ENCODE measurements at places on chromosomes 7 and 10.

GRCh38 chr7:117068511-117069145 is 115.3 kb downstream of the ST7 start:
- no peak for DNase-seq

DNA sequence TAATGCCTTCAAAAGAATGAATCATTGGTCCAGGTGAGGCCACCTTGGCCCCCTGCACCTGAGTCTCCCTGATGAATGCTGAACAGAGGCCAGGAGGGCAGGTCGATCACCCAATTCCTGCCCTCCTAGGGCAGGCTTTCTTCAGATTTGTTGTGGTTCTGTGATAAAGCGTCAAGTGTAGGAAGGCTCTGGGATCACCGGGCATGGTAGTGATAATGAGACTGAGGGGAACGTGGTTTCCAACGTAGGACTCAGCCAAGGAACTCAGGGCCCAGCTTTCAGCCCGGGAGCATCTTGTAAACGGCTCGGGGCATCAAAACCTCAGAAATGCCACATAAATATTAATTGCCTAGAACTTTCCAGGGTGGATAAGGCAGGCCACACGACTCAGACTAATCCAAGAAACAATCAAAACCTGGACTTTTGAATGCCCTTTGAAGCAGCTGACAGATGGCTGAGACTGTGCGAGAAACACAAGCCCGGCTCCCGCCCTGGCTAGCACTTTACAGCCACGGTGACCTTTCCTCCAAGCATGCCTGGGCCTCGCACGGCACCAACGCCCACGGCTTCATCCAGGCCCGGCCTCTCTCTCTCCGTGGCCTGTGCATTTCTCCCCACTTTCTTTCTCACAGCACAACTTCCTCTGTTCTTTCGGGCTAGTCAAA is 239.3 kb upstream of the GRB10 start:
- DNase-seq: no peak

DNA sequence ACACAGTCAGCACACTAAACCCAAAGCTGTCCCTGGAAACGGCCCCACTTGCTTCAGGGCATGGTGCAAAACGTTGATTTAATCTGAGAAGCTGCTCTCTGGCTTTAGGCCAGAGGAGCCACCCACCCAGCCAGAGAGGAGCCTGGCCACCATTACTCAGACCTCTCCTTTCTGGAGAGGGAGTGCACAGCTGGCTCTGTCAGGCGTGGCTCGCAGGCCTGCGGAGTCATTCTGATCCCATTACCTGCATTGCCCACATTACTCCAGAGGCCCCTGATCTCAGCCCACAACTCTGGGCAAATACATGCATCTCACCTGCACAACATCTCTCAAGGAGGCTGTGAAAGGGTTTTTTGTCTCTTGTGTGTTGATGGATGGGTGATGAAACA is 370.0 kb upstream of the IGFBP3 start:
- no peak for DNase-seq

DNA sequence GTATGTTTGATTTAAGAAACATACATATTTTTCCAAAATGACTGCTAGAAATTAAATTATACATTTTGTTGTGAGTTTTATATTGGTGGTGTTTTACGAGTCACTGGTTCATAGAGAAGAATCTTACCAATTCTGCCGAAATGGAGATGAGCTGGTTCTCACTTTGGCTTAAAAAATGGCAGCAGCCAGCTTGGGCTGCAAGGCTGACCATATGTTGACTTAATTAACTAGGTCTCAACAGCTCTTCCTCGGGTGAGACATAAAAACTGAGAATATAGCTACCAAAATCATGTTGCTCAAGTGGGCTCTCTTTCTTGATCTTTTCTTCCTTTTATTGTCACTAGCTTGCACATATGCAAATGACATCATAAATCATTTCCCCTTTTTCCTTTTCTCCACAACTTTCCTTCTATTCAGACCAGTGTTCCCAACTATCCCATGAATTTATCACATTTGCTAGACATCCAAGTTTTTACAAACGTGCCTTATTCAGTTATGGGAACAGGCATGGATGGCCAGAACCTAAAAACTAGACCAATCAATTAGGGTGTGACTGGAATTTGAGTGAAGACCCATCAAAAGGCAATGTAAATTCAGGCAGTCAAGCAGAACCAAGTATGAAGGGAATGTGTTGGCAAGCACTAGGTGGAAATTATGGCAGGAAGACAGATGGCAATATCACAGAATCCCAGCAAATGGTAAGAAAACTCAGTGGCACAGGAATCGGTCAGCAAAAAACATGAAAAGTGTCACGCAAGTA is 6.4 kb upstream of the TSPAN12 start:
- DNase-seq: no peak

DNA sequence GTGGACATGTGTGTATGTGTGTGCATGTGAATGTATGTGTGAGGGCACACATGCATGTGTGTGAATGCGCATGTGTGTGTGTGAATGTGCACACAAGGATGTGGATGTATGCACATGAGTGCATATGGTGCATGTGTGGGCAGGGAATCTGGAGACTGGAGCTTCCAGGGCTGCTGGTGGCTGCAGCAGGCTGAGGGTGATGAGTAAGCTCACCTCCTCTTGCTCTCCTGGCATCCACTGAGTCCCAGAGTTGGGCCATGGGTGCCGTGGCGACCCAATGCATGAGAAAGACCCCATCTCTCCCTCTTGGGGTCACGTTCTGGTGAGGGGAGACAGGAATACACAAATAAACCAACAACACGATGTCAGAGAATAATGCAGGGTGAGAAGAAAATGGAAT is 33.3 kb upstream of the COL13A1 start:
- no peak for DNase-seq

DNA sequence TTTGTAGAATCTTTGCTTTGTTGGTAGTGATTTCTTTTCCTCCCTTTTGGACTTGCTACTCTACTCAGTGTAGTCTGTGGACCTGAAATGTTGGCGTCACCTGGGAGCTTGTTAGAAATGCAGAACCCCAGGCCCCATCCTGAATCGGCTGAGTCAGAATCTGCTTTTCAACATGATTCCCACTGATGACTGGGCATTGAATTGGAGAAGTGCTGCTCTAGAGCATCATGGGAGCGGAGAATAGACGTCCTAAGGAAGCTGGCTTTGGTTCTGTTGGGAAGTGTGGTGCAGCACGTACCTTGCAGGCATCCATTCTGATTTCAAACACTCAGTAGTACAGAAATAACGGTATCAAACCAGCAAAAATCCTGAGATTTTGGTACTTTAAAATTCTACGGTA is 54.7 kb downstream of the RBM33 start:
- no peak for DNase-seq

- no peak for DNase-seq
These were observed 153.5 kb downstream of the PARD3 start for GRCh38 chr10:34661580-34661979.

DNA sequence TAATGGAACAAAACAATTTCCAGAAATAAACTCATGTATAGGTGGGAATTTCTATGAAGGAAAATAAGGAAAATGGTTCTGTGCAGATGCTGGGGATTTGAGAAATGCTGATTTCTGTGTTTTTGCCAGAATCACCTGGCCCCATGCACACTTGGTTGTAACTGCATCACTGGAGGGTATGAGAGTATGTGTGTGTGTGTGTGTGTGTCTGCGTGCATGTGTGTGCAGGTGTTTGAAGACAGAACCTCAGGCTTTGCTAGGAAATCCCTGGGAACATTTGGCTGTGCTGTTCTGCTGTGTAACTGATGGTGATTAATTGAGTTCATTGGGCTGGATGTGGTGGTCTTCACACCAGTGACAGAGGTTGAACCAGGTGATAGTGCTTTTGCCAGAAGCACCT is 141.6 kb downstream of the CAMK1D start:
- no peak for DNase-seq

DNA sequence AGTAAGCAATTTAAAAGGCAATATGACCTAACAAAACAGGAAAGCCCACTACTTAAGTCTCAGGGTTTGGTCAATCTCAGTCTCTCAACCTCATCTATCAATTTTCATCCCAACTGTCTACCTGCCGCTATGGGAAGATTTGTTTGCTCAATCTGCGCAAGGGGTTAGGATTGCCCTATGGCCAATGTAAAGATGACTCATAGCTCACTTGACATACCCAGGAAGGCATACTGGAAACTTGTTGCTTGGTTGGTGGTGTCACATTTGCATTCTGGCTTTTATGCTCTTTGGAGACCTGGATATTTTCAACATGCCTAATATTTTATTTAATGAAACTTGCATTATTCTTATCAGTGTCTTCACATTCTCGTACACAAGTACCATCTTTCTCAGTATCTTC is 78.1 kb upstream of the TMEM196 start:
- DNase-seq: no peak

GRCh38 chr10:13335881-13336280 is 12.2 kb downstream of the SEPHS1 start:
- no peak for DNase-seq

GRCh38 chr10:103763374-103764202 is 91.8 kb downstream of the SH3PXD2A start:
- DNase-seq: no peak

DNA sequence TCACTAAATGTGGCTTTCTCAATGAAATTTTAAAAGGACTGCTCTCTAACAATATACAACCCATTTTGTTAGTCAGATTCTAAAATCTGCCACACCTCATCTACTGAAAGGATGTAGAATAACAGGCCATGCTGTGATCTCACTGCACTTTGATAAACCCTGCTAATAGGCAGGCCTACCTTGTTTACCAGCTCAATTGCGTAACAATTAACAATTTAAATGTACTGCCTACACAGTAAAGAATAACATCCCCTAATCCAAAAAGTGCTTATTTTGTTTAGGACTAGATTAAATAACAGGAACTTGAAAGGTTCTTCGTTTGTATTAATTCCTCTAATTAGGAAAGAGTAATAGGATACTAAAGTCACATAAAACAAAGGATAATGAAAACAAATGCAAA is 4.5 kb downstream of the SRI start:
- no peak for DNase-seq

GRCh38 chr7:26117142-26117807 is 34.7 kb upstream of the NFE2L3 start:
- no peak for DNase-seq

DNA sequence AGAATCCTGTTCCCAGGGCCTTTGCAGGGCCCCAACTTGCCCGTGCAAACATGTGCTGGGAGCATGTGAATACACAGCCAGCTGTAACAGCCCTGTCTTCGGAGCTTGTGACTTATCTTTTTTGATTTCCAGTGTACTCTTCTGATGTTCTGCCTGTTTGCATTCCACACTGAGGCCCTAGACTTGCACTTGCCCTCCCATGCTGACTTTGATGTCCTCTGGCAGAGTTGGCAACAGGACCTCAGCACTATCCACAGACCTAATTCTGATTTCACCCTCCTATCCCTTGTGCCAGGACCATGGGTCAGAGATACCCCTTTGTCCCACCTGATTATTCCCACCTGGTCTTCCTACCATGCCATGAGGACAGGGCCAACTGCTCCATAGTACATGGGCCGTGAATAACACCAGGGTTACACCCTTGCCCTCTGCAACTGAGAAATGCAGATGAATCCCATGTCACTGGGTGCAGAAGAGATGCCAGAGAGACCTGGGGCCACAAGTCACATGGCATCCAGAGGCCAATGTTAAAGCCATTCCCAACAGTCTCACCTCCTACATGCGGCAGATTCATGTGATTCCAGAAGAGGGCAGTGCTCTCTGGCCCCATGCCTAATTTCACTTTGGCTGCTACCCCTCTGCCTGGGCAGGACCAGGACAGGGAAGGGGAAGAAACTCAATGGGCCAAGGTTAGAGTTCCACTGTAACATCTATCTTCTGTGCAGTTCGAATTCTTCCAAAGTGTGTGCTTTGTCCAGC is 43.0 kb downstream of the SCRN1 start:
- no peak for DNase-seq

DNA sequence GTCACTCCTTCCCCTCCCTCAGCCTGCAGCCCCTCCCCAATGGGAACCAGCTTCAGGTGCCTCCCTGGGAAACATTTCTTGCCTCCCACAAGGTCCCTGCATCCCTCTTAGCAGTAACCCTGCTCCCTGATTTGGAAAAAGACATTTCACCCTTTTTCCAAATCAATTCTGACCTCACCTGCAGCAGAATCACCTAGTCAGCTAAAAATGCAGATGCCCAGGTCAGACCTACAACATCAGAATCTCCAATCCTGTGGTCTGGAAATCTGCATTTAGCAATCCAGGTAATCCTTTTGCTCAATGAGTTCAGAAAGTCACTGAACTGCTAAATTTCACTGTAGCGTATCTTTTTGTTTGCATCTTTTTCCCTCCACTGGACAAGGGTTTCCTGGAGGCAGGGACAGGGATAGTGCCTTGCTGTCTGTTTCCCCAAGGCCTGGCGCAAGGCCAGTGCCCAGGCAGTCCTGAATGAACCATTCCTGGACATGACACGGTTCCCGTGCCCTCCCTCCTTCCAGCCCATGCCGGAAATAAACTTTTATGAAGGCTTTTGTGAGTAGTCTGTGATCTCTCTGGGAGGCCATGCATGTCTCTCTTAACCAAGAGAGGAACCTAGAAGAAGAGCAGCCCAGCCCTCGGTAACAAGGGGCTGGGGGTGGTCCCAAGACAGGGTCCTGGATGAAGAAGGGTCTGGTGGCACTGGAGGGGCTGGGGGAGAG is 44.0 kb downstream of the COL13A1 start:
- DNase-seq: no peak

DNA sequence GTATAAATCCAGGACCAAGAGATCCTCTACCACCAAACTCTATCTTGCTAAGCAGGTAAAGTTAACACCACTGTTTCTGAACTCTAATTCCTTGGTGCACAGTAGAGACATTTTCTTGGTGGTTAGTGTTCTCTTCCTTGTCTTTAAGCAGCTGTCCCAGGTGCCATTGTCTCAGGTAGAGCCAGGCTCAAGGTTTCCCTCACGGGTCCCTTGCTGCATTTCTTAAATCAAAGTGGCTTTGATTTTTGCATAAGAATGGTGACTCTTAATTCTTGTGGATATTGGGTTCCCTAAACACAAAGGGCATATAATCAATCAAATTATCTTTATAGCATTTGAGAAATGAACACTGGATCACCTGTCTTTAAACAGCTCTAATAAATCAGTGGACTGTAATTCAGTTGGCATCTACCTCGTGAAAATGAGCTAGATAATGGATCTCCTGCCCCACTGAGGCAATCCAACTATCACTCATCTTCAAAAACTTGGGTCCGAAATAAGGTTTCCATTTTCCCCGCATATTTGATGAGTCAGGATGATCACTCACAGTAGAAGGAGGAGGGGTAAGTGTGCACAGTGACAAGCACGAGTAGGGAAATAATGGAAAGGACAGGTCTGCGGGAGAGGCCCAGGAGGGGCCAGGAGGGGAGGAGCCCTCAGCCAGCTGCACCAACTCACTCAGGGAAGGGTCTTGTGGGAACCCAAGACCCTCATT is 2.4 kb downstream of the ABCC2 start:
- no peak for DNase-seq

DNA sequence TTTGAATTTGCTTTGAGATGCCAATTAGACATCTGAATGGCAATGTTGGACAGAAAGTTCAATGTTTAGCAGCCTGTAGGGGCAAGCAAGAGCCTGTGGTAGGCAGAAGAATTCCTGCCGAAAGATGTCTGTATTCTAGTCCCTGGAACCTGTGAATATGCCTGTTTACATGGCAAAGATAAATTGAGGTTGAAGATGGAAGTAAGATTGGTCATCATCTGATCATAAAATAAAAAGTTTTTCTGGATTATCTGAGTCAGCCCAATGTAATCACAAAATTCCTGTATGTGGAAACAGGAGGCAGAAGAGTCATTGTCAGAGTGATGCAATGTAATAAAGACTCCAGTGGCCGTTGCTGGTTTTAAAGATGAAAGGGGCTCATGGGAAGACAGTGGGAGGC is 430.5 kb downstream of the MDFIC start:
- DNase-seq: no peak

GRCh38 chr7:20019757-20020432 is 197.3 kb downstream of the MACC1 start:
- no peak for DNase-seq

- no peak for DNase-seq
These were observed 72.5 kb downstream of the WDR37 start for GRCh38 chr10:1128649-1129048.

All from stimulated activated CD4-positive, alpha-beta T cell treated with anti-CD3 and anti-CD28 coated beads, Interleukin-15, amount 100 ng/mL, for 1 hour (primary cell).